ENCODE measurements at places on chromosomes 1 and 21. TPM values are rescaled to one million over a fixed set of nuclear protein-coding genes. Genes with fewer than 3 reads are reported as not detected.

DNA sequence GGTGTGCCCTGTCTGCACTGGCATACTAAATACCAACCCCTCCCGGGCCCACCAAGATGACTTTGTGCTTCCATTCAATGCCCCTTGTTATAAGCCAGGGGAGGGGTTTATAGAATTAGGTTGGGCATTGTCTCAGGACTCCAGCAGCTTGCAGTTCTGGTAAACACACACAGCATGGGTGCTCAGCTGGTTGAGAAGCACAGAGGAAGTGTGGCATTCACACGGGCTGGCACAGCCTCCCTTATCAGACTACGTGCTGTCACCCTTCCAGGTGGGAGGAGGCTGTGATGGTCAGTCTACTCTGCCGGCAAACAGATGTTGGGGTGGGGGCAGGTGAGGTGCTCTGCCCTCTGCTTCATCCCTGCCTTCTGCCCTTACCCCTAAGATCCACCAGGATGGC lies 15.0 kb upstream of the SLC6A17 start:
- DNase-seq, result no peak

DNA sequence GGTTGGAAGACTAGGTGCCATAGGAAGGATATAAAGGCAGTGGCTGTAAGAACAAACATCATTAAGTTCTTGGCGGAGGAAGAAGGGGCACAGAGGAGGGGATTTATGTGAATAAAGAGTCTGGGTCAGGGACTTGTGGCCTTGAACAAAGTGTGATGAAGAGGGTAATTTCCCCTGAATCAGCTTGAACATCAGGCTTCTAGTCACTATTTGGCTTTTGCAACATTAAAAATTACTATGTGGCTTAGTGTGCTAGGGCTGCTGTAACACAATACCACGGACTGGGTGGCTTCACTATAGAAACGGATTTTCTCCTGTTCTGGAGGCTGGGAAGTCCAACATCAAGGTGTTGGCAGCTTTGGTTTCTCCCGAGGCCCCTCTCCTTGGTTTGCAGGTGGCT lies 70.5 kb upstream of the CNIH3 start:
- no peak for DNase-seq

GRCh38 chr1:219963432-219963831 lies 35.1 kb upstream of the SLC30A10 start:
- no peak for DNase-seq

GRCh38 chr1:7474786-7475502 lies 296.2 kb upstream of the VAMP3 start:
- DNase-seq, result no peak

DNA sequence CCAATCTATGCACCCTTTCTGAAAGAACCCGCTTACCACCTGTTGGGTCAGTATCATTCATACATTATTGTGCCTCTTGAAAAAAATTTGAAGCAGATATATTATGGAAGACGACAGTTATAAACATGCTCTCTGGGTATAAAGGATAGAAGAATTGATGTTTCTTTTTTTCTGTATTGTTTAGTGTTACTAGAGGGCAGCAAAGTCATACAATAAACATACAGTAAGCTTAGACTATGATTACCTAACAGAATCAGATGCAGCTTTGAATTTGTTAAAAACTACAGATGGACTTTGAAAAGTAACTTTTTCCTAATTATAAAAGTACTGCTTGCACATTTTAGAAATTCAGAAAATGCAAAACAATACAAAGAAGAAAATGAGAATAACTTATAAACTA lies 11.1 kb upstream of the PAXBP1 start:
- no peak for DNase-seq

DNA sequence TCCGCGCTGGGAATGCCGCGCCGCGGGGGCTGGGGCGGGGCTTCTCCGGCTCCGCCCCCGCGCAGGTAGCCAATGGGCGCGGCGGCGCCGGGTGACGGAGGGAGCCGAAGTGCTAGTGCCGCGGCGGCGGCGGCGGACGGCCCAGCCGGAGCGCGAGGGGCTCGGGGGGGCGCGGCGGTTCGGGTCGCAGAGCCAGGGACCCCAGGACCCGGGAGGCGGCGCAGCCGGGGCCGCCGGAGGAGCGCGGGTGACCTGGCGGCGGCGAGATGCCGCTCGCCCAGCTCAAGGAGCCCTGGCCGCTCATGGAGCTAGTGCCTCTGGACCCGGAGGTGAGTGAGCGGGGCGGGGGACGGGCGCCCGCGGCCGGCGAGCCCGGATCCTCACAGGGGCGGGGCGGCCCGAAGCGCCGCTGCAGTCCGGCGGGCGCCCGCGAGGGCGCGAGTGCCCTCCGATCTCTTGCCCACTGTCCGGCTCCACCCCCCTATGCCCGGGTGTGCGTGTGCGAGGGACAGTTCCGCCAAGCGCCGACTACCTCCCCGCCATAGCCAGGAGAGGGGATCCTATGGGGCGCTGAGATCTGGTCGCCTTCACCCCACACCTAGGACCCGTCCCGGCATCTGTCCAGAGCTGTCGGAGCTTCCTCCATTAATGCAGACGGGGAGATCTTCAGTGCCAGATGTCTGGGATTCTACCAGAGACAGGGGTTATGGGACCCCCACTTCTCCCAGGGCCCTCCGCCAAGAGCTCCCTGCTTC lies at the start of gene RPS6KA1:
TSS of gene RPS6KA1 (plus strand) at position 107 of the 755 bp plus-strand sequence. CDS start at position 267, 160 bp downstream.
- peak; percentile 73 for DNase-seq

Gene SYTL1
- 49.8 TPM for total RNA-seq

DNA sequence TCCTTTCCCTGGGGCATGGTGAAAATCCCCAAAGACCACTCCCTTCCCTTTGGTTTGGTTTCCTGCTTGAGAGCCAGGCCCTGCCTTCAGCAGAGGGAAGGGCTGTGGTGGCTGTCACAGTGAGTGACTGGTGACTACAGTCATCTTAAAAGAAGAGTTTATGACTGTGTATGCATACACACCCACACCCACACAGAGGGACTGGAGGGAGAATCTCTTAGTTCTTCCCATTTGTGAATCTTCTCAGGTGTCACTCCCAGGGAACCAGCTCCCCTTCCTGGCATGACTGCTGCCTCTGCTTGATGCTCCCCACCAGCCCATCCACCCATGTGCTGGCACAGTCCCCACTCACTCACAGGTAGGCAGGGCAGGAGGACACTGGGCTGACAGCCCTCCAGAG lies 3.9 kb upstream of the KCNA2 start:
- DNase-seq, result no peak

Measured in PC-9 (cell line).